ENCODE measurements at places on chromosomes 4 and X.

DNA sequence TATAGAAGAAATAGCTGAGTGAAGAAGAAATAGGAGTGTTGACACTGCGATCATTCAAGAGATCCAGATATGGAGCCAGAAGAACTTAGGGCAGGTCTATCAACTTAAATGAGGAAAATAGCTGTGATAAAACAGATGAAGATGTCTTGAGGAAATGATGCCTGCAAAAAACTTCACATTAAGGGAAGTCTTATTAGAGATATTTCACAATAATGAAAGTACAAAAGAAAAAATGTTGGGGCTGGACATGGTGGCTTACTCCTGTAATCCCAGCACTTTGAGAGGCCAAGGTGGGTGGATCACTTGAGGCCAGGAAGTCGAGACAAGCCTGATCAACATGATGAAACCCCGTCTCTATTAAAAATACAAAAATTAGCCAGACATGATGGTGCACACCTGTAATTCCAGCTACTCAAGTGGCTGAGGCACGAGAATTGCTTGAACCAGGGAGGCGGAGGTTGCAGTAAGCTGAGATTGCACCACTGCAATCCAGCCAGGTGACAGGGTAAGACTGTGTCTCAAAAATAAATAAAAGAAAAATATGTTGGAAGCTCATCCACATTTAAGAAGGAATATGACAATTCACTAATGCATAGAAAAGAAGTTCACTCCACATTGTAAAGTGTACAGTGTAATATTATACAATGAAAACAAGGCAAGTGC is 56.3 kb downstream of the PKD2 start:
- no peak for DNase-seq

DNA sequence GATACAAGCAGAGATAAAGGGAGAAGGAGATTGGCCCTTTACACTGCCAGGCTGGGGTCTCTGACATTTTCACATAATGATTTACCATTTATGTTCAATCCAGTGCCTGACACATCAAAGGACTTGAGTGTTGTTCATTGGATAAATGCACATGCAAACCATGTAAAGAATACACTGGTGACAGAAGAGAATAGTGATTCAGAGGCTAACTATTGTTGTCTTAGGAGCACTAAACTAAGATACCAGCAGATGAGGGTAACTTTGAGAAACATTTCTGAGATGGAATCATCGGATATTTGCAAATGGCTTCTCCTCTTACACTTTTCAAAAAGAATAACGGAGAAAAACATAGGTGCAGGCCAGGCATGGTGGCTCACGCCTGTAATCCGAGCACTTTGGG is 67.3 kb upstream of the HHIP start:
- DNase-seq: no peak

DNA sequence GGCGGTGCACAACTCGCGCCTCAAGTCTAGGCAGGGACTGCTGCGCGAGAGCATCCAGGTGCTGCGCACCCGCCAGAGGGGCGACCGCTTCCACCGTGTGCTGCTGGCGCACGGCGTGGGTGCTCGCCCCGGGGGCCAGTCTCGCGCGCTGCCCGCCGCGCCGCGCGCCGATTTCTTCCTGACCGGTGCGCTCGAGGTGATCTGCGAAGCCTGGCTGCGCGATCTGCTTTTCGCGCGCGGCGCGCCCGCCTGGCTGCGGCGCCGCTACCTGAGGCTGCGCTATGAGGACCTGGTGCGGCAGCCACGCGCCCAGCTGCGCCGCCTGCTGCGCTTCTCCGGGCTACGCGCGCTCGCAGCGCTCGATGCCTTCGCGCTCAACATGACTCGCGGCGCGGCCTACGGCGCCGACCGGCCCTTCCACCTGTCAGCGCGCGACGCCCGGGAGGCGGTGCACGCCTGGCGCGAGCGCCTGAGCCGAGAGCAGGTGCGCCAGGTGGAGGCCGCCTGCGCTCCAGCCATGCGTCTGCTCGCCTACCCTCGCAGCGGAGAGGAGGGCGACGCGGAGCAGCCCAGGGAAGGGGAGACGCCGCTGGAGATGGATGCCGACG is 1.3 kb downstream of the CHST7 start:
- DNase-seq: no peak

- no peak for DNase-seq
Measured at GRCh38 chr4:55096619-55097018, 28.8 kb downstream of the KDR start.

- DNase-seq: no peak
Measured at GRCh38 chr4:108700081-108700757, 49.8 kb downstream of the OSTC start.

GRCh38 chr4:123786163-123786915 is 389.7 kb downstream of the SPRY1 start:
- DNase-seq: peak; percentile 29

DNA sequence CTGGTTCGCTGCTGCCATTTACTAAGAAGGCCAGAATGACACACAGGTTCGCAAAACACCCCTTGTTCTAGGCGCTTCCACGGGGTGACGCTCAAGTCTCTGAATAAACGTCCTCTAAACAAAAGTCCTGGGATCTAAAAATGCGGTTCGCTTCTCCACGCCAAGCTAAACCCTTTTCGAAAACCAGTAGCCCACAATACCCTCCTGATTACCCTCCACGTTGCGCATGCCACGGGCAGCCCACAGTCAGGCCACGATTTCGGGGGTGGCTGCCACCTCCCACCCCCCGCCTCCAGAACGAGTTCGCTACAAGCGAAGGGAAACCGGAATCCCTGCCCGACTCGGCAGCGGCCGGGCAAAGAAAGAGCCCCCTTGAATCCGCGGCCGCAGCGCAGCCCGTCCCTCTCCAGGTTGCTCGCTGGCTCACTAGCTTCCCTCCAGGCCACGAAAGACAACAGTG is 423 bp downstream of the RPL39 start:
- no peak for DNase-seq

DNA sequence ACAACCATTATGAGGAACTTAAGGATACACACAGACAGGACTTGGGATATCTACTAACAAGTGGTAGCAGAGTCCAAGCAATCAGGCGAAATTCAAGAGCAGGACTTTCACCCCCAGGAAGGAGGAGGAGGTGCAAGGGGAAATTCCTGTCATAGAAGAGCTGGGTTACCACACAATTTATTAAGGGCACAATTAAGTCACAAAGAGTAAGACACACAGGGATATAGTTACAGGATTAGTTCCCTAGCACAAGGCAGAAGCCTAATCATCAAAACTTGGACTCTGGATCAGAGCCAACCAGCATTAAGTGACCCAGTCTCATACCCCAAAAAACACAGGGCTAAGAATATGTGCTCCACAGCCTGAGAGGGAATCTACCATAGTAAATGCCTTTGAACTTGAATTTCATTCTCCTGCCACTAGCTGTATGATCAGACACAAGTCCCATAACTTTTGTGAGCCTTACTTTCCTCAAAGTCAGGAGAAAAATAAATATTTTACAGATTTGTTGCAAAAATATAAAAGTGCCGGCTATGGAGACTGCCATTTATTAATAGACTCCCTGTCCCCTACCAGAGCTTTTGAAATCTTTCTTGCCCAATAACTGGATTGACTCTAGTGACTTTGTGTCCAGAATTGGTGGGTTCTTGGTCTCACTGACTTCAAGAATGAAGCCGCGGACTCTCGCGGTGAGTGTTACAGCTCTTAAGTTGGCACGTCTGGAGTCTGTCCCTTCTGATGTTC is 87.0 kb downstream of the SYNPO2 start:
- no peak for DNase-seq

DNA sequence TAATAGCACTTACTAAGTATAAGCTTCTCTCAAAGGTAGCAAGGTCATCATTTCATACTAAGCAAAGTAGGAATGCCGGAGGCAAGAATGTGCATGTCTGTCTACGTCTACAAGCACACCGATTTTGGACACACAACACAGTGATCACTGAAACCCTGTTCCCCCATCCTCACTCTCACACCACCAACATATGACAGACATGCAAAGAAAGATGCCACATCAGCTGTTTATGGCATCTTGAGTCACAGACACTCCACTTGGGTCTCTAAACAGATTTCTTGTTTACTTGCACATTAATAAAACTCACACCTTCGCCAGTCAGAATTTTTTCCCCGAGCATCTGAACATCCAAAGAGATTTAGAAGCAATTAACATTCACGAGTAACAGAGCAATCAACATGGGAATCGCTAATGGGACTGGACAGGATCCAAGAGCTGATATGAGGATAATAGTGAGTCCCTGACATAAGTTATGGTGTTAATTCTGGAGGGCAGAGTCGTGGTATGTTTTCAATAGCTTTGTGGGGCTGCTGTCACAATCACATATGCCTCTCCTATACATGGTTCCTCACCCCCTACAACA is 324.1 kb downstream of the DHX15 start:
- no peak for DNase-seq

DNA sequence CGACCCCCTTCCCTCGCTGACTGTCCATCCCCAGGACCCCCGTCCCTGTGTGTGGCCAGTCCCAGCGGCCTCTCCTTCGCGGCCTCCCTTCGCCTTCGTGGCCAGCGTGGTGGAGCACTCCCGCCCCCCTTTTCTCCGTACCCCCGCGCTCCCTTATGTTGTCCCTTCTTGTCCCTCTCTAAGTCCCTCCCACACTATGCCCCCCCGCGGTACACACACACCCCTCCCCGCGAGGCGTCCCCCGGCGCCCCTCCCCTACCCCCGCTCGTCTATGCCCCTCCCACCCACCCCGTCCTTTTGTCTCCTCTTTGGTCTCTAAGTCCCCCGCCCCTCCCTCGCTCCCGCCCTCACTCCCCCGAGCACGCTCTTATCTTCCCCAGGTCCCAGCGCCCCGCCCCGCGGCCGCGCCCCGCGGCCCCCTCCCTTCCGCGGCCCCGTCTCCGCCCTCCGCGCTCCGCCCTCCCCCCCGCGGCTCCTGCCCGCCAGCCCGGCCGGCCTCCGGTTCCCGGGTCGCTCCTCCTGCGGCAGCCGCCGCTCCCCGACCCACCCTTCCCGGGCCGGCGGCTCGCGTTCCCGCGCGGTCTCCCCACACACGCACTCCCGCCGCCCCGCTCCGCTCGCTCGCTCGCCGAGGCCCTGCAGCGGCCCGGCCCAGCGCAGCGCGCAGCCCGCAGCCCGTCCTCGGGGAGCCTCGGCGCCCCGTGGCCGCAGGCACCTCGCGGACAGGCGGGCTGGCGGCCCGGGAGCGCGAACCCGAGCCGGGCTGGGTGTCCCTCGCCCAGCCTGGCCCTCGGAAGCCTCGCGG is 26.3 kb downstream of the UTP14A start:
- DNase-seq: peak; percentile 93

GRCh38 chr4:141786946-141787345 is 150.6 kb downstream of the IL15 start:
- no peak for DNase-seq

- DNase-seq: no peak
Measured at GRCh38 chrX:16061296-16061695, 62.1 kb upstream of the GRPR start.

DNA sequence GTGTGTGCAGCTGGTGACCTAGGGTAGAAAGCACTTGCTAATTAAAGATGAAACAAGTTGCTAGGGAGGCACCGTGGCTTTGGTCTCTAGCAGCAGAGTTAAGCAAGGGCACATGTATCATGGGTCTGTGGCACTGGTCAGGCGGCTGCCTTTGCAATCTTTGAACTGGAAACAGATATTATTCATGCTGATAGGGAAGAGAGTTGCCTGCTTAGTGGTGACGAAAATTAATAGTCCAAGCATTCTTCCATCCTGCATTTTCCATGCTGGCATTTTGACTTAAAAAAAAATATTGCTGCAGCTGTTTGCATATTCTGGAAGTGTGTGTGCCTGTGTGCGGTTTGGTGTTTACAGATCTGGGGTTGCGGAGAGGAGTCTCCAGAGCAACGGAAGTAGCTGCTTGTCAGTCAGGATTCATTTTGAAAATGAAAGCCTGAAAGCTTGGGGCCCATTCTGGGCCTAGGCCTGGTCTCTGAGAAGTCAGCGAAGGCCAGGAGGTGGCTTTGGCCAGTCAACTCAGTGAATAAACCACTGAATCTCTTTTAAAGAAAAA is 2.3 kb upstream of the SOWAHD start:
- no peak for DNase-seq

GRCh38 chr4:102007959-102008425 is 217.5 kb downstream of the BANK1 start:
- DNase-seq: no peak

DNA sequence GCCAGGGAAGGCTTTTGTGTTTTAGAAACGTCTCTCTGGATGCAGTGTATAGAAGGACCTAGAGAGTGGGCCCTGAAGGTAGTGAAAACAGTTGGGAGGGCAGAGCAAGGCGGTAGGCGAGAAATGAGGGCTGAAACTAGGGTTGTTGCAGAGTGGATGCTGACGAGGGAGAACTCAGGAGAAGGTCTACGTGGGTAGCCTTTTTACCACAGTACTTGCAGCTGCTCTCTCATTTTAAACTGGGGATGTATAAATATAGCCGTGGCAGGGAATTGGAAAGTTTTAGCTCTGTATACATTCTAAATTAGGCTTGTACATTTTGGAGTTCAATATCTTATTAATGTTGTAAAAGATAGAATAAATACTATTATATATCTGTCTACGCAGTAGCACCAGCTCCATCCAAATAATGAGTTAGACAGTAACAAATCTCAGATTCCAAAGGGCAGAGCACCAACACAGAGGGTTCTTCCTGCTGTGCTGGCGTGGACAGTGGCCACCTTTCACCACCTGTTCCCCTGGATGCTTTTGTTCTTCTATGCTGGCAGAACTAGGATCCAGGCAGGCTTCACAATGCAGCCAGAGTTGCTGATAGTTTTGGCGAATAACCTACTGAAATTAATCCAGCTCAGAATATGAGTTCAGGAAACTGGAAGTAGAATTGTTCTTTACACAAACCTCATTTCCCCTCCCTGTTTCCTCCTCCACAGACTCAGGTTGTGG is 31.7 kb downstream of the CCNG2 start:
- peak; percentile 28 for DNase-seq

- DNase-seq: no peak
Measured at GRCh38 chr4:94336303-94336702, 6.3 kb downstream of the HPGDS start.

DNA sequence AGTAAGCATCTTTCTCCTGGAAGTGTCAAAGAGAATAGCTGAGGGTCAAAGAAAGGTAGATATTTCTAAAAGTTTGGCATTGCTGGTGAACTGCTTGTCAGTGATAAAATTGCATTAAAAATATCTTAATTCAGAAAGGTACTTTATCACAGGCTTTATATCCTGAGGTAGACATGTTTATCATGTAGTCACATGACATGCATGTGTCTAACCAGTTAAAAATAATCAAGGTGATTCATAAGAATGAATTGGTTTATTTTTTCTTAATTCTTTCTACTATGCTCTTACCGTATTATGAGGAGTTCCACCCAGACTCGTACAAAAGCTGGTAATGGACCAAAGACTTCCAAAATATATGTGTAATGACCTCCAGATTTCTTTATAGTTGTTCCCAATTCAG is 6.1 kb downstream of the SLC7A11 start:
- no peak for DNase-seq

DNA sequence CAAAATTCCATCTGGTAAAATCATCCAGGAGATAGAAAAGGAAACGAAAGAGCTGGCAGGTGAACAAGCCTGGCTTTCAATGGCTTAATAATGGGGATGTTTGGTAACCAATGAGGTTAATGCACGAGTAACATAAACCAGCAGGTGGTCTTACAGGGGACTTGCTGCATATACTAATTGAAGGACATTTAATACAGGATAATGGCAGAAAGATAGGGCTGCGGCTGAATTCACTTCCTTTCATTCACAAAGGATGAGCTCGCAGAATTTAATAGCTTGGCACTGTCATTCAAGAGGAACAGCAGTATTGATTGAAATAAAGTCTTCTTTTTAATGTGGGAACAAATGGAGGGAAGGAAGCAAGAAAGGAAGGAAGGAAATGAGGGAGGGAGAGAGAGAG is 156.3 kb upstream of the RAI2 start:
- DNase-seq: no peak
